ELF-1 (cell line): ENCODE measurements at places on chromosomes 3 and 15.
A peak's percentile ranks its signal among the peaks of the same experiment; 100 is the strongest.

- no peak for DNase-seq
Measured at GRCh38 chr15:38253351-38253781, 730 bp downstream of the SPRED1 start.

- DNase-seq = no peak
Measured at GRCh38 chr3:46477145-46477544, 12.4 kb upstream of the LTF start.

DNA sequence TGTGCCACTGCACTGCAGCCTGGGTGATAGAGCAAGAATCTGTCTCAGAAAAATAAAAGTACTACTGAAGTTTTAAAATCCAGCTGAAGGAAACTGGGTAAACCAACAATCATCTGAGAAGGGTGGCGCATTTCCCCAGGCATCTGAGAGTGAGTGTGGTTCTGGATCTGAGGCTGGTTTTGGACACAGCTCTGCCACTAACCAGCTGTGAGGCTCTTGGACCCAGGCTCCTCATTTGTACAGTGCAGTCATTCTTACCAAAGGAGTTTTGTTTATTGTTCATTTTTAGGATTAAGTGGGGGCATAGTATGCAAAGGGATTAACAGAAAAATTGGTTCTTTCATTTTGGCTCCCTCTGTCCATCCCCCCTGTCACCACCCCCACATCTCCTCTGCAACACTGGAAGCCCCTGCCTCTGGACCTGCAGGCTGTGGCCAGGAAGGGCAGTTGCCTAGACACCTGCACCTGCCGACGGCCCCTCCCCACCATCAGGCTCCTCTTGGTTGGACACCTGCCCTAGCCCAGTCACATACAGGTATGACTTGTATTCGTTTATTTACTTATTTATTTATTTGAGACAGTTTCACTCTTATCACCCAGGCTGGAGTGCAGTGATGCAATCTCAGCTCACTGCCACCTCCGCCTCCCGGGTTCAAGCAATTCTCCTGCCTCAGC, 8.8 kb downstream of the NUP210 start:
- no peak for DNase-seq

- peak; percentile 50 for DNase-seq
Measured at GRCh38 chr15:67134067-67134838, 68.9 kb downstream of the SMAD3 start.

GRCh38 chr3:42852441-42852840, 23.2 kb downstream of the CYP8B1 start:
- DNase-seq = no peak

GRCh38 chr15:62809115-62809967, 233.2 kb upstream of the TPM1 start:
- DNase-seq = peak; percentile 43
